Activated CD8-positive, alpha-beta memory T cell treated with anti-CD3 and anti-CD28 coated beads, Interleukin-2, amount 50 U/mL, for 48 hours (primary cell): ENCODE measurements at places on chromosomes 7 and 10.

GRCh38 chr7:15174485-15174884 lies 271.9 kb upstream of the DGKB start:
- no peak for DNase-seq

DNA sequence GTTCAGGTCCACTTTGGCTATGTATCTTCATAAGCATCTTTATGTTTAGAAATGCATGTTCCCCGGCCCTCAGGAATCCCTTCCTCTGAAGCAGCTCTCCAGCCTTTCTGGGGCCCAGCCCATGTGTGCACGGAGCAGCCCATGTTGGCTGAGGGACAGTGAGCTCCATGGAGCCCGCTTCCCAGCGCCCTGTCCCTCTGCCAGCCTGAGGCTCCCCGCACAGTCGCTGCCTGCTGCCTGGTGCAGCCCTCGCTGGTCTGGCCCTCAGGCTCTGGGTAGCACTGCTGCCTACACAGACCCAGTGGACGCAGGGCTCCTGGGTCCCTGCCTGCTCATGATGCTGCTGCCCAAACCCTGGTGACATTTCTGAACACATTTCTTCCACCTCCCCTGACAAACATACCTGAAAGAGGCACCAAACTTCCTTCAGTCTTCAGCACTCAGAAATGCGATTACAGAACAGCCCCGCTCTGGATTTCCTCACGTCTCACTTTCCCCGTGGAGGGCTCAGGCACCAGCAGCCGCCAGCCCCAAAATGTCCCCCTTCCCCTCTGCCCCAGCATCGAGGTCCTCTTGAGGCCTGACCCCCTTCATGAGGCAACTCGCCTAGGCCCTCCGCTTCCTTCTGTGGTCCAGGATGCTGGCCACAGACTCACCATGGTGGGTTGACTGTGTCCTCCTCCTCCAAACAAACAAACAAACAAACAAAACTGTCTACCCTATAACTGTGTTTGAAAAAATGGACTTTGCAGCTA lies 5.0 kb upstream of the TCERG1L start:
- no peak for DNase-seq

- no peak for DNase-seq
Measured at GRCh38 chr7:81791568-81792518, 22.0 kb upstream of the HGF start.

GRCh38 chr7:35700865-35701264 lies 5.9 kb upstream of the HERPUD2 start:
- no peak for DNase-seq

DNA sequence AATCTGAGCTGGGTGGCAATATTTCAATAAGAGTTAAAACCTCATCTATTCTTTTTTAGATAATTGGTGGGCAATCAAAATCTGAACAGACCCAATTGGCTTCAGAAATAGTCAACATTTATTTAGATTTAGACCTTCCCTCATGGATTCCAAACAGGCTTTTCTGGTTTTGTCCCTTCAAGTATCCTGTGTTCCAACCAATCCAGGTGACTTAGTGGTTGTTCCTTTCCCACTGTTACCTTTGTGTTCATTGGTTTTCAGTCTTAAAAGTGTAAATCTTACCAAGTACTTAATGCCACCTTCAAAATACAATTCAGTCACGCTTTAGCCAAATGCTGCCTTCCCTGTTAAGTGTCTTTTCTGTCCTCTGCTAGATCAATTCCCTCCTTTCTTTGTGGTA lies 85.9 kb downstream of the AHR start:
- no peak for DNase-seq

- no peak for DNase-seq
Measured at GRCh38 chr10:2731940-2732339, 335.4 kb upstream of the PFKP start.

GRCh38 chr7:98329100-98329790 lies 47.8 kb downstream of the BRI3 start:
- DNase-seq, result no peak

DNA sequence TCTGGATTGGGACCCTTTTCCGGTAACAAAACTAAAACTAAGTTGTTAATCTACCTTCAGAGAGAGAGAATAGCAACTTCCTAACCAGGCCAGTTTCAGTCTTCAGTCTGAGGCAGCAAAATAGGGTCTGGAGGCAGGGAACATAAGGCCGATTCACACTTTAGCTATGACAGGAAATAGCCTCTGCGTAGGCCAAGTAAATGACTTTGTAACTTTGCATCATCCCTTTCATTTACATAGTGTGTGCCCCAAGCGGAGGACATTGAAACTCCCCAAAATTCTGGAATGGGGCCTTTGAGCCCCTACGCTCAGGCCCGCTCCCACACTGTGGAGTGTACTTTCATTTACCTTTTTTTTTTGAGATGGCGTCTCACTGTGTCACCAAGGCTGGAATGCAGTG lies 1.7 kb upstream of the UPP1 start:
- DNase-seq, result no peak

DNA sequence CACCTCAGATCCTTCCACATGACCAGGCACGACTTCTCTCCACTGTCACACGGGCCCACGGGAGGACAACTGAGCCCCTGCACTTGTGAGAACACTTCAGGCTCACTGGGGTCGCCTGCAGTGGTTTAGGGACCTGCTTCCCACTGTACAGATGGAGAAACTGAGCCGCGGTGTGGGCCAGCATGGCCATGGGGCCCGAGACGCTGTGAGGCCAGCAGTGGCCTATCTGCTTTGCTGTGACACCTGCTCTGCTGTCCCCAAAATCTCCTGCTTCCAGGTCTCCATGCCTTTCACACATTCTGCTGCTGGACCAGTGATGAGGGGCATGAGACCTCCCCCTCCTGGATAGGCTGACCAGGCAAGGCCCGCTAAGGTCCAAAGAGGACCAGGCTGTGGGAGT lies 75.8 kb upstream of the PAX2 start:
- DNase-seq, result no peak

GRCh38 chr7:43648473-43649406 lies 65.8 kb downstream of the STK17A start:
- no peak for DNase-seq

DNA sequence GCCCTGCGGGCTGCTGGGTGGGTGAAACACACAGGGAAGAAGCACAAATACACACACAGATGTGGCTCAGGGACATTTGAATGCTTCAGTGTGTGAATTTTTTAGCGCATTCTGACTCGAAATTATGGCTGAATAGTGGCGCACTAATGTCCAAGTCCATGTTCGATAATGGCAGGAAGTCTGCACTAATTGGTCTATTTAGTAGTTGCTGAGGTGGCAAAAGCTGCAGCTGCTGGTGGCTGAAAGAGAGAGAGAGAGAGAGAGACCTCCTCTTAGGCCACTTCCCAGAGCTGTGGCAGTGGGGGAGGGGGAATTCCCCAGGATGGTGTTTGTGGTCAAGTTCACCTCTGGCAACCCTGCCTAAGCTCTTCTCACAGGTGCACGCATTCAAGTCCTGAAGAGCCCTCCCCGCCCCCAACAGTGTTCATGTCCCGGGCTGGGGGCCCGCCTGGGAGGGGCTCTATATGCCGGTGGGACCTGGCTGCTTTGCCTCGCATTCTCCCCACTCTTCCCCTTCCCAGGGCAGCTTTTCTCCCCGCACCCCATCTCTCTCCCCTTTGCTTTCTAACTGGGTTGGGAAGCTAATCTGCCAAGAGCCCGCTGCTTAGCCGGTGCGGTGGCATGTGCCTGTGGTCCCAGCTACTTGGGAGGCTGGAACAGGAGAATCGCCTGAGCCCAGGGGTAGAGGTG lies 6.0 kb upstream of the MNX1 start:
- DNase-seq, result no peak

DNA sequence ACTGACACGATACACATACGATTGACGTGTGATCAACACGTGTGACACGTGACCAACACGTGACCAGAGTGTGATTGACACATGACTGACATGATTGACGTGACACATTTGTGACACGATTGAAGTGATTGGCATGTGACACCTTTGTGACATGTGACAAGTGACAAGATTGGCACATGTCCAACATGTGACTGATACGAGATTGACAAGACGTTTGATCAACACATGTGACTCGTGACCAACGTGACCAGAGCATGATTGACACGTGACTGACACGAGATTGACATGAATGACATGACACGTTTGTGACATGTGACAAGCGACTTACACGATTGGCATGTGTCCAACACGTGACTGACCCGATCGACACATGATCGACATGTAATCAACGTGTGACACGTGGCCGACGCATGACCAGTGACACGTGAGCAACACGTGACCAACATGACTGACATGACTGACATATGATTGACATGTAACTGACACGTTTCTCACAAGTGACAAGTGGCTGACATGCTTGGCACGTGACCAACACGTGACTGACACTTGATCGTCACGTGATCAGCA lies 22.0 kb downstream of the CRPPA start:
- no peak for DNase-seq
